HFF-Myc (cell line): ENCODE measurements at places on chromosomes 7 and 10.

DNA sequence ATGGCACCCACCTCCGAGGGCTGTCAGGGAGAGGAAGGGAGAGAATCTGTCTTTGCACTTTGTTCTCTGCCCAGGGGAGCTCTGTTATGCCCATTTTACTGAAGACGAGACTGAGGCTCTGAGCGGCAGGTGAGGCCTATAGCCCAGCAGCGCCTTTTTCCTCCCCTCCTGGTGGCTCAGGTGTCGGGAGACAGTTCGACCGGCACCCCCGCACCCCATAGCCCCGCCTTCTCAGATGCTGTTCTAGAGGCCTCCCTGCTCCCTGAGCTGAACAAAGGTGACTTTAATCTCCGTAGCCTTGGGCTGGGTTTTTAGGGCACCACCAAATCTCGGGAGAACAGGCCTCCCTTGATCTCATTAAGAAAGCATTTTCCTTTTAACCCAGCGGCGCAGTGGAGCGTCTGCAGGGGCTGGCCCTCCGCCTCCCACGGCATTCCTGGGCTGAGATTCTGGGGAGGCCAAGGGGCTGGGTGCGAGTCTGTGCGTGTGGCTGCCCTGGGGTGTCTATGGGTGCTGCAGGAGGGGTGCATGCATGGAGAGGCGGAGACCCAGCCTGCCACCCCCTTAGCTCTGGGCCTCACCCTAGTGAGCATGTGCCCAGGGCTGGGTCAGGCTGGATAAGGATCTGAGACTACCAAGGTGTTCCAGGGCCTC is 3.3 kb downstream of the LFNG start:
- no peak for DNase-seq

GRCh38 chr7:27189295-27189996 is 4.4 kb upstream of the HOXA11 start:
- no peak for DNase-seq

- DNase-seq, result no peak
Observed at GRCh38 chr7:89385411-89385810, 589.9 kb upstream of the TEX47 start.

DNA sequence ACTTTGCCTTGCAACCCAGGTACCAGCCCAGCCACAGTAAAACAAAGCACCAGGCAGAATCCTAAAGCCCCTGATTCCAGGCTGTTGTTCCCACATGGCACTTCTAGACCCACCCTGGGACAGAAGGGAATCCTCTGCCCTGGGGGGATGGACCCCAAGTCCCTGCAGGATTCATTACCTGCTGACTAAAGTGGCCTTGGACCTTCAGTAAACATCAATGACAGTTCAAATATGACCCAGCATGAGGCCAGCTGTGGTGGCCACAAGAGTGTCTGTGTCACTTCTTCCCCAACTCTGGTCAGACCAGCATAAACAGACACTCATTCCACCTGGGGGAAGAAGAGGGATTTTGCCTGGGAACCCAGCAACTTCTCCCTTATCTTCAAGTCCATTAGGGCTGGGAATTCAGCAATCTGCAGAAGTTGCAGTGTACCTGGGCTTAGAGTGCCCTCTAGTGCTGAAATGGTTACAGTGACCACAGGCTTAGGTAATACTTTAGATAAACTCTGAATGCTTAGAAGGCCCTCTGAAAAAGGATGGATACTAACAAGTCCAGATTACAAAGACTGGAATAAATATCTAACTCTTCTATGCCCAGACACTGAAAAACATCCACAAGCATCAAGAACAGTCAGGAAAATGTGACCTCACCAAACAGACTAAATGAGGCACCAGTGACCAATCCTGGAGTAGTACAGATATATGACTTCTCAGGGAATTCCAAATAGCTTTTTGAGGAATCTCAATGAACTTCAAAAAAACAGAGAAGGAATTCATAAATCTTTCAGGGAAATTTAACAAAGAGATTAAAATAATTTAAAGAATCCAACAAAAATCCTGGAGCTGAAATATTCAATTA is 108.5 kb upstream of the TMEM168 start:
- peak; percentile 65 for DNase-seq

DNA sequence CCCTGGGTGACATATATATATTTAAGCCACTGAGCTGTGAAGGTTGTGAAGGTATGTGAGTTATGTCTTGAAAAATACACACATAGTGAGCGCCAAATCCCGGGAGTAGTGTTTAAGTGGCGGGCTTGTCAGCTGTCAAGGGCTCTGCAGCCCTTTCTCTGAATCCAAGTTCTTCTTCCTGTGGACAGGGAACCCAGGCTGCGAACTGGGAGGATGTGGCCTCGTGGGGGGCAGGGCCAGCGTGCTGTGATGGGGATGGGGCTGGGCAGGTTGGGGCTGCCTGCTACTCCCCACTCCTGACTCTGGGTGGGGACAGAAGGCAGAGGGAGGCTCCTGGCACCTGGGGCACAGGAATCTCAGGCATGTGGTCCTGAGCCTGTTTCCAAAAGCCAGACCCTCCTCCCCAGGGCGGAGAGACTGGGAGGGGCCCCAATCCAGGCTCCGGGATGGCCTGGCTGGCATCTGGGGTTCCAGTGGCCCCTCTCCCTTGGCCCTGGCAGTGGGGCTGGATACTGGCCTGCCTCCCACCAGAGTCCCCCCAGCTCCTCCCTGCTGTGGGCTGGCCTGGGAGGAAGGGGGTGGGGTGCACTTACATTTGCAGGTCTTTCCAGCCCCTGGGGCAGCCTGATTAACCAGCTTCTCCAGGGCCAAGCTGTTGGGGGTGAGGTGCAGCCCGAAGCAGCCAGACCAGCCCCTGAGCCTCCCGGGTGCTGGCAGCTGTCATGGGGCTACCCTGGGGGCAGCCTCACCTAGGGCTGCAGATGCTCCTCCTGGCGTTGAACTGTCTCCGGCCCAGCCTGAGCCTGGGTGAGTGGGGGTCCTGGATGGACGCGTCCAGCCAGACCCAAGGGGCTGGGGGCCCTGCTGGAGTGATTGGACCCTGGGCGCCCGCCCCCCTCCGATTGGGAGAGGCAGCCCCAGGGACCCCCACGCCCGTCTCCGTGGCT is at the start of gene UPK3B:
TSS of gene UPK3B (plus strand) at position 622 of the 947 bp plus-strand sequence. CDS start at position 723, 101 bp downstream.
- no peak for DNase-seq

DNA sequence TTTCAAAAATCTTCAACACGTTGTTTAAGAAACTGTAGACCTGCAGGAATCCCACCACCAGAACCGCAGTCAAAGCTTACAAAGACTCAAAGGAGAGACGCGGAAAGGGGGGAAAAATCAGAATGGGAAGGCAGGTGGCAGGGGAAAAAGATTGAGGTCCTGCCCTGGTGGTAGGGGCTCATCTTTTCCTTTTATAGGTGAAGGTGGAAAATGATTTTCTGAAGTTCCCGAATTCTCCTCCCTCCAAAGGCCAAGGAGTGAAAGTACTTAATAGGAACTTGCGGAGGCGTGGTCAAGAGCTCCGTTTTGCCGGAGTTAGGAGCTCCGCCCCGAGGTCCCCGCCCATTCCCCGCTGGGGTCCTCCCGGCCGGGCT is 724 bp downstream of the BBIP1 start:
- peak; percentile 78 for DNase-seq

DNA sequence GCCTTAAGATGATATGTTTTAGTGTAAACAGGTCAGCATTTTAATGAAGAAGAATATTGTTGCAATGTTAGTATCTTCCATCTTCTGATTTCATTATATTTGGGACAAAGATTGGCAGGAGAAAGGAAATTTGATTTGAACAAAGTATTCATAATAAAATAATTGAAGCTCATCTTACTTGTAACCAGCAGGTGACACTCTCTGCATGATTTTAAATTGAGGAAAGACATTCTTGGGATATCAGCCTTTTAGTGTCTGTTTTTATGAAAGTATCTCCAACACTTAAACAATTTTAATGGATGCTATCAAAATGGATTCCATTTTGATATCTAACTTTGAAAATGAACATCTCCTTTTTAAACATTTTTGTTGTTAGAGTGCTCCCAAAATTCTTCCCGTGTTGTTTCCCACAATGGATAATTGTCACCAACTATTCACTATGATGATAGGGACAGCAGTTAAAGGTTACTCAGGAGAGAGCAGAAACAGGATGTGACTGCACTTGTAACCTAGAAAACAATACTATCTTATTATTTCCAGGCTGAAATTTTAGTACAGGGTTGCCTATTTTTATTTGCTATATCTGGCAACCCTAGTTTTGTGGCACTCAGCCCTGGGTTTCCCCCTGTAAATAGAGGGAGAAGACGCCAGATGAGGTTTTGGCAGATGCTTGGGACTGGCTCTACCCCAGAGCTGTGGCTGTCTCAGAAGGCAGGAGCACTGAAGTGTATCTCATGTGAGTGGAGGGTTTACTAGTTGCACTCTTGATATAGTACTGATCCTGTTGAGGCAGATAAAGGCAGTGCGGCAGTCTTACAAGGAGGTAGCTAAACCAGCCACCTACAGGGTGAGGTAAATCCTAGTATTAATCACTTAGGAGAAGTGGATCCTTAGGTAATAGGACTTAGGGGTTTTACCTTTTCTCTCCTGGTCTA is 31.0 kb upstream of the ABCB4 start:
- no peak for DNase-seq

DNA sequence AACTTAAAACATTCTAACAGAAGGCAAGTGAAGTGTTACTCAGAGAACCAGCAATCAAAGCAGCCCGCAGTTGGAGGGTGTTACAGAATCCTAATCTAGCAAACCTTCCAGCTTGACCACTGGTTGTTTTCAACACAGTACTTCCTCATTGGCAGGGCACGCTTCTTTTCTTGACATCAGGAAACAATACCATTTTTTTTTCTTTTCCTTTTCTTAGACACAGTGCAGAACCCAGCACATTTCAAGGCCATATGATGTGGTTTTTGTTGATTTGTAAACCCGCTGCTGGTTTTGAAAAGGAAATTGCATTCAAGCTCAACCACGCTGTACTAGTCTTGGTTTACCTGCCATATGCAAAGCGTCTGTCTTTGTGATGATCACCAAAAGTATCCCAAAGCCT is 33.4 kb downstream of the RHOBTB1 start:
- DNase-seq, result no peak

GRCh38 chr7:95960706-95961244 is 188.4 kb downstream of the DYNC1I1 start:
- no peak for DNase-seq
